NCI-H226 (cell line): ENCODE measurements at places on chromosomes 7 and 10.
A peak's percentile ranks its signal among the peaks of the same experiment; 100 is the strongest.

DNA sequence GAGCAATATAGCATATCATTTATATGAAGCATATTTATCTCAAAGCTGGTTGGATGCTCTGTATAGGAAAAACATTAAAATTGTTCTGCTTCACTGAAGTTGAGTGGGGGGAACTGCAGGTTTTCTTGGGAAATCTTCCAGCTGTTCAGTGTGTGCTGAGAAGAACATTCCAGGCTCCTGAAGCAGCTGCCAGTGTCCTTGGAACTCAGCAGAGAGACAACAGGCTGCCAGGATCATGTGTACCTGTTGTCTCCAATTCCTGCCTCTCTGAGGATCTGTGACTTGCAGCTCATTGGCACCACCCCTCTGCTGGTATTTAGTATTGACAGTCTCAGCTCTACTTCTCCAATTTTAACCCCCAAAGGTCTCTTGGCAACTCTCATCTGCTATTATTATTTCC is 42.3 kb upstream of the PRKG1 start:
- no peak for DNase-seq

DNA sequence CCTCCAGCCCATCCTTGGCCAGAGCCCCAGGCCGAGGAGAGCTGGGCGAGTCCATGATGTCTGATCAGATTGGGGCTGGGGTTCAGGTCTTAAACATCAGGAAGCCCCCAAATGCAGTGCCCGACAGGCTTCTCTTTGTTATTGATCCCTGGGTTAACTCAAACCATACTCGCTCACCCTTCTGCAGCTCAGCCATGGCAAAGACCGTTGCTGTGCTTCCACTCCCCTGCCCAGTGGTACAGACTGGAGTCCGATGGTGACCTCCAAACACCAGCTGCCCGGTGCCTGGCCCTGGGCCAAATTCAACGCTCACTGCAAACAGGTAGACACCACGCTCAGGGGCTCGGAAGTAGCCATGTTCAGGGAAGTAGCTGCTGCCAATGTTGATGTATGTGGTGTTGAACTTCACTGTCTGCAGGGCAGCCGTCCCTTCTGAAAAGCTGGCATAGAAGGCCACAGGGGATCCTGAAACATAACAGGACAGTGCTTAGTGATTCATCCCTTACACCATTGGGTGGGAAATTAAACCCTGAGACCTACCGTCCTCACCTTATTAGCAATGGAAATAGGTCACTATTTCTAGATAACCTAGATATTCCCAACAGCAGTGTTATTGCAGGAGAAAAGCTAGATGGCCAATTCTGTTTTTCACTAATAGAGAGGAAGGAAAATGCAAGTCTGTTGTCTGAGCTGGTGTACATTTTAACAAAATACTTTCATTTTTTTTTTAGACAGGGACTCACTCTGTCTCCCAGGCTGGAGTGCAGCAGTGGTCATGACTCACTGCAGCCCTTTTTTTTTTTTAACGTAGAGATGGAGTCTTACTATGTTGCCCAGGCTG is 20.5 kb downstream of the MMRN2 start:
- DNase-seq: no peak

DNA sequence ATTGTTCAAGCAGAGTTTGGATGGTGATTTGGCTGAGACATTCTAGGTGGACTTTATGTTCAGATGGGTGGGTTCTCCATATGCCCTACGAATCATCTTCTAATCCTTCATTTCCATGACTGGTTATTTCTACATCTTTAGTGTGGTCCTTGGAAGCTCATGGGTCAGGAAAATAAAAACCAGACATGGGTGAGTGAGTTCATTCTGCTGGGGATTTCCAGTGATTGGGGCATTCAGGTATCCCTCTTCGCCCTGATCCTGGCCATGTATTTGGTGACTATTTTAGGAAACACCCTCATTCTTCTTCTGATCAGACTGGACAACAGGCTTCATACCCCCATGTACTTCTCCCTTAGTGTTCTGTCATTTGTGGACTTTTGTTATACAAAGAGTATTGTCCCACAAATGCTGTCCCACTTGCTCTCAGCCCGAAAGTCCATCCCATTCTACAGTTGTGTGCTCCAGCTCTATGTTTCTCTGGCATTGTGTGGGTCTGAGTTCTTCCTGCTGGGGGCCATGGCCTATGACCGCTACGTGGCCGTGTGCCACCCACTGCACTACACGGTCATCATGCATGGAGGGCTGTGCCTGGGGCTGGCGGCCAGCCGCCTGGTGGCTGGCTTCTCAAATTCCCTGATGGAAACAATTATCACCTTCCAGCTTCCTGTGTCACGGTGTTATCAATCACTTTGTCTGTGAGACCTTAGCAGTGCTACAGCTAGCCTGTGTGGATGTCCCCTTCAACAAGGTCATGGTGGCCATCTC is 19.2 kb upstream of the OR6B1 start:
- peak; percentile 8 for DNase-seq

DNA sequence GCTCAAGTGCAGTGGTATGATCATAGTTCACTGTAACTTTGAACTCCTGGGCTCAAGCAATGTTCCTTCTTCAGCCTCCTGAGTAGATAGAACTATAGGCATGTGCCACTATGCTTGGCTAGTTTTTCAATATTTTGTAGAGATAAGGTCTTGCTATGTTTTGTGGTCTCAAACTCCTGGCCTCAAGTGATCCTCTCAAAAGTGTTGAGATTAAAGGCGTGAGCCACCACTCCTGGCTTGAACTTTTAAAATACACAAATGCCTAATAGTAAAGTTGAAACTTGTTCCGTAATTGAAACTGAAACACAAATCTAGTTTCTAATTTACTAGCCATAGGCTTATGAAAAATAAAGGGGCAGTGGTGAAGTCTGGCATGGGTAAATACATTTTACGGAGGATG is 65.7 kb downstream of the AP3M1 start:
- DNase-seq: no peak

DNA sequence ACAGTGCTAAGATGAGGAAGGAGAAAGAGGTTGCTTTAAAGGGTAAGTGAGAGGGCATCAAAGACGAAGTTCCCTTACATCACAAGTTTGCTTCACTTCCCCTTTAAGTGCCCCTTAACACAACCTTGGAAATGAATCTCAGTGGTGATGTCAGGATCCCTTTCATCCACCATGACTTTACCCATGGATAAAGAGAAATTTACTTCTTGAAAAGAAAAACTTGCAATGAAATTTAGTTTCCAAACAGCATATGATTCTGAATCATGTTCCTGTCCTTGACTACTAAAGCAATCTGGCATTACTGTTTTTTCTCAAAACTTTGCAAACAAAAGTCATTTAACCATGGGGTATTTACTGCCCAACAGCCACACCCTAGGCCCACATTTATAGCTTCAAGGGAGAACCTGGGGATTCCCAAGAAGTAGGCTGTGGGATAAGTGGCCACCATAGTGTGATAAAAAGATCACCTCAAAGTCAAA is 135.9 kb downstream of the ITGB8 start:
- DNase-seq: no peak

GRCh38 chr10:17122726-17123661 is 6.6 kb downstream of the CUBN start:
- DNase-seq: no peak

GRCh38 chr10:101080933-101081931 is 19.4 kb downstream of the KAZALD1 start:
- DNase-seq: no peak
